NCI-H1092 (cell line): ENCODE measurements at places on chromosomes 2 and 18.

DNA sequence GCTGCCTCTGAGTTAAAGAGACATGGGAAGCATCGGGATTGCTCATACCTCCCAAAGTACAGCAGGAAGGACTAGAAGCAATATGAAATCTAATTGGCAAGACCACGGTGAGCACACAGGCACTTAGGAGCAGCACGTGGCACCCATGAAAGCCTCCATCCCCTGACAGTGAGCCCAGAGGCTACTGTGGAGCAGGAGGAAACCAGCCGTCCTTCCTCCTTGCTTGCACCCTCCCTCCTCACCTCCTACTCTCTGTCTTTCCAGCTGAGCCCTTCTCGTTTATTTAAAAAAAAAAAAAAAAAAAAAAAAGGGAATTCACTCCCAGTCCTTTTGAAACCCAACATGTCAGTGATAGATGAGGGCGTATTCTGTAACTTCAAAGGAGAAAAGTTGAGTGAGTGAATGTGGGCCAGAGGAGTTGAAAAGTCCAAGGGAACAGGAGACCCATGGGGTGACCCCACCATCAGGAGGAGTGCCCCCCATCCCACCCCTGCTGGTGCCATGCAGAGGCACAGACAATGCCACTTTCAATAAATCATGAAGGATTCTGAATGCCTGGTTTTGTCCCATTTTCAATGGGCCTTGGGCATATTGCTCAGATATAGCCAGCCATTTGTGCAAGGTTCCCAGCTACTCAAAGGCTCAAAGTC lies 96.6 kb upstream of the ALPP start:
- no peak for DNase-seq

DNA sequence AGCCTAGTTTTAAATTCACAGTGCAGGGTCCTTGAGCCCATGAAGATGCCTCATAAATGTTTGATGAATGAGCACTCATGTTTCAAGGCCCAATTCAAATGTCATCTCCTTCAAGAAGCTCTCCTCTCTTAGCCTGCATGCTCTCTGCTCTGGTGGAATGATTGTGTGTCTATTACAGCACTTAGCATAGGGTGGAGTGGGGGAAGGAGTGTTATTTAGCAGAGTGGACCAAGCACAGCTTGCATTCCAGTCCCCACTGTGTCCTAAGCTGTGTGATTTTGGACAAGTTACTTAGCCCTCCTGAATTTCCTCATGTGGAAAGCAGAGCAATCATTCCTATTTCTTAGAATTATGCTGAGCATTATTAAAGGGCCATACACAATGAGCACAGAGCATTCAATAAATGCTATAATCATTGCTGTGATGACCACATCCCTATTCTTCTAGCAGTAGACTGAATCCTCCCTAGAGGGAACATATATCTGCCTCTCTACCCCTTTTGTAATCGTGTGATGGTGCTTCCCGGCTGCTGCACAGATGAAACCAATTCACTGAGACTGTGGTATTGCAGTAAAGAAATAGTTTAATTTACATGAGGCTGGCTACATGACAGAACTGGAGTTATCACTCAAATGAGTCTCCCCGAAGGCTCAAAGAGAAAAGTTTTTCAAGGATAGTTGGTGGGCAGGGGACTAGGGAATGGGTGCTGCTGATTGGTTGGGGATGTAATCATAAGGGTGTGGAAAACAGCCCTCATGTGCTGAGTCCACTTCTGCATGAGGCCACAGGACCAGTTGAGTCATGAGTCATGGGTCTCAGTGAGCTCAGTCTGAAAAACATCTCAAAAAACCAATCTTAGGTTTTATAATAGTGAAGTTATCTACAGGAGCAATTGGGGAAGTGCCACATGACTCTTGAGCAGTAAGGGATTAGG lies 173.4 kb upstream of the NDUFV2 start:
- no peak for DNase-seq

DNA sequence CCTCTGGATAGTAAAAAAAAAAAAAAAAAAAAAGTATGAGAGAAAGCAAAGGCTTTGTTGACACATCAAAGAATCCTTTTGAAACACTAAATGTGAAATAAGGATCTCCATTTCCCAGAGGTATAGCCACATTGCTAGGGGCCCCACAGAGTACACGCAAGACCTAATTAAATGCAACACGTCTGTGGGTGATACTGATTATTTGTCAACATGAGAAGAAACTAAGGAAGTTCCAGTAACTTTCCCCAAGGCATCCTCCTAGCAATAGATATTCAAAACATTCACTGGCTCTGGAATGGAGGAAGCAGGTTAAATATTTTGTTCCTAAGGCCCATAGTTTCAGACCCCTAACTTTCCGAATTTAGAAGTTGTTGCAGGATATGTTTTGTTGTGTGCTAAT lies 24.6 kb upstream of the EPB41L3 start:
- no peak for DNase-seq

GRCh38 chr2:33812707-33813106 lies 213.6 kb upstream of the FAM98A start:
- no peak for DNase-seq

DNA sequence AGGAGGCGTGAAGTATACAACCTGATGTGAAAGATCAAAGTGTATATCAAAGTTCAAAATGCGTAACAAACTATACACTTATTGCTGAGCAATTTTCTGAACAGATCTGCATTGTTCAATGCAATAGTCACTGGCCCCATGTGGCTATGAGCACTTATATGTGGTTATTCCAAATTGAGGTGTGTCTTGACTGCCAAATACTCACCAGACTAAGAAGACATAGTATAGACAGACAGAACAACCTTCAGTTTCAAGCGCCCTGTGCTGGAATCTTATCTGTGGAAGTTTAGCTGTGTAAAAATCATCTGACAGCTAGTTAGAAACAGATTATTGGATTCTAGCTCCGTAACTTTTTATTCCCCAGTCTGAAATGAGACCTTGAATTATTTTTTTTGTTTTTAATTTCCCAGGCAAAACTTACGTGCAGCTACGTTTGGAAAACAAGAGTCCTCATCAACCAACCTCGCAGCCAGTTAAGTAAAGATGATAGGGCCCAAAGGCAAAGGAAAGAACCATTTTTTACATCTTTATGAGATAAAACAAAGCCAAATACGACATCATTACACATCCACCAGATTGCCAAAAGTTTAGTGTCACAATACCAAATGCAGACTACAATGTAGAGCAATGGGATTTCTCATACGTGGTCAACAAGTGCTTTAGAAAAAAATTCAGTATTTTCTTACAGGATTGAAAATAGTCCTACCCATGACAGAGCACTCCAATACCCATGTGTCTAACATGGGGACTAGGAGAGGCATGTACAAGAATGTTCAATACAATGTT lies 37.2 kb downstream of the MBOAT2 start:
- no peak for DNase-seq

DNA sequence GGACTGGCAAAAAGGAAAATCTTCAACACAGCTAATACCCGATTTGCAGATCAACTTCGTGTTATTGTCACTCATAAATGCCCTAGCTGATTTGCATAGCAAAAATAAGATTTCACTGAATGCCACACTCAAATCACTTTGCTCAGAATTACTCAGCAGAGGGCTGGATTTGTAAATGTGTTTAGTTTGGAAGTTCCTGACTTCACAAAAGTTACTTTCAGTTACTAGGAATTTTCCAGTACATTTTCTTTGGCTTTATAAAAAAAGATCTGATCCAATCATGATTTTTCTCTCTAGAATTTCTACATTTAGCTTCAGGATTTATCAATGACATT lies 433.3 kb upstream of the ID2 start:
- no peak for DNase-seq

DNA sequence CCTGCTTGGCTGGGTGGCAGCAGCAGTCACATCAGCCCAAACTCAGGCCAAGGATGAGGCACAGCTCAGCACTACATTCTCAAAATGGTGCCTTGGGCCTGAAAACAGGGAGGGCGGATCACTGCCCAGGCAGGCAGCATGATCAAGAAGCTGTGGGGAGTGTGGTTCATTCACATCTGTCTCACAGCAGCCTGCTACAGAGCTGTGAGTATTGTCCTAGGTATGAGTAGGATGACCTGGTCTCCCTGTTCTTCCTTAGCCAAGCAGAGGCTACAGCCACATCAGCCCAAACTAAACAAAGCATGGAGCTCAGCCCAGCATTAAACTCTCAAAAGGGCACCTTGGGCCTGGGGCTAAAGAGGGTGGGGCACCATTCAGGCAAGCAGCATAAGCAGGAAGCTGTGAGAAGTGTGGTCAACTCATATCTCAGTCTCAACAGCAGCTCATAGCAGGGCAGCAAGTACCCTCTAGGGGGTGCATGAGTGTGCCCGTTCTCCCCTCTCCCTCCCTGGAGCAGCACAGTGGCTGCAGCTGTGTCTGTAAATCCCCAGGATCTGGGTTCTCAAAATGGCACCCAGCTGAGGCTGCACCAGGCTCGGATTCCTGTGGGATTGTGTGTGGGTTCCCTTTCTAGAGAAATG lies 139.6 kb downstream of the TRABD2A start:
- no peak for DNase-seq

GRCh38 chr2:196887431-196887830 lies 39.1 kb downstream of the PGAP1 start:
- no peak for DNase-seq

DNA sequence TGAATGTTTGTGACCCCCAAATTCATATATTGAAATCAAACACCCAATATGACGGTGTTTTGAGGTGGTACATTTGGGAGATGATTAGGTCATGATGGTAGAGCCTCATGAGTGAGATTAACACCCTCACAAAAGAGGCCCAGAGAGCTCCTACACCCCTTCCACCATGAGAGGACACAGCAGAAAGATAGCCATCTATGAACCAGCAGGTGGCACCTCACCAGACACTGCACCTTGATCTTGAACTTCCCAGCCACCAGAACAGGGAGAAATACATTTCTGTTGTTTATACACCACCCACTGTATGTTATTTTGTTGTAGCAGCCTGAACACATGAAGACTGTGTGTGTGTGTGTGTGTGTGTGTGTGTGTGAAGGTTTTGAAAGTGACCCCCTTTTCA lies 58.1 kb downstream of the ST3GAL5 start:
- no peak for DNase-seq

GRCh38 chr2:21228041-21228895 lies 104.5 kb downstream of the TDRD15 start:
- no peak for DNase-seq

DNA sequence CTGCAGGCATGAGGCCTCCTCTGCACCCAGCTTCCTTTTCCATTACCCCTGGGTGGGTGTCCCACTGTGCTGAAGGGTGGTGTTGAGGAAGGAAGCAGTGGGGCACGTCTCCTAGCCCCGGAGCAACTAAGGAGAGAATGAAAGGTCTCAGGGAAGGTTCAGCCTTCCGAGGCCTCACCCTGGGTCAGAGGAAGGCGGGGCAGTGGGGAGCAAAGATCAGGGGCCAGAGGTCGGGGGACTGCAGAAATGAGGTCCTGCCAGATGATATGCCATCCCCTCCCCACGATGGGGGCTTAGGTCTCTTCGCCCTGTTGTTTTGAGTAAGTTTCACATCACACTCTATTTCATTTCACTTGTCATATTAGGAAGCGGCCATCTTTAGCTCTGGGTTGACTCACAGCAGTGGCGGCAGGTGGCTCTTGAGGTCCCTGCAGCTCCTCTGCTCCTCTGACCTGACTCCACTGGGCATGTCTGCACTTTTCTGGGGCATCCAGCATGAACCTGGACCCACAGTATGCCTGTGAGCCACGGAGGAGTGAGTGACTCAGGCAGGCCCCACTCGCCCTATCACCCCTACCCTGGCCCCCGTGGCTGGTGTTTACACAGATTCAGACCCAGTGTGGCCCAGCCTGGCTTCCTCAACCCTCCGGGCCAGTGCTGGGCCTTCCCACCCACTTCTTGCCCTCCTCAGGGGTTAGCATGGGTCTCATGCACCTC lies 153.7 kb upstream of the SMAD2 start:
- no peak for DNase-seq

DNA sequence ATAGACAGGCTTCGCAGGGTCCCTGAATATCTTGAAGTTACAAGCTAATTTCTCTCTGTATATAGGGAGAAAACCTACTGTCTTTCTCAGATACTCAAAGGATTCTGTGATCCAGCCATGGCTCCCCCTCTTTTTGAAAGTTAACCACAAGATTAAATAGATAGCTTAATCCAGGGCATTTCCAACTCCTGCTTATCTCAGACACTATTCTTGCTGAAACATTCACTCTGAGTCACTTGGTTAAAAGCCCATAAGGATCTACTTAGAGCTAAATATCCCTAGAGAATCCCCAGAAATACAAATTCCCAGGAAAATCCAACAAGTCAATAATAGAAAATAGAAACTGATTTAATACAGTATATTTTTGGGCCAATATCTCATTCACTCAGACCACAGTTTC lies 179.1 kb upstream of the LYPD1 start:
- no peak for DNase-seq

DNA sequence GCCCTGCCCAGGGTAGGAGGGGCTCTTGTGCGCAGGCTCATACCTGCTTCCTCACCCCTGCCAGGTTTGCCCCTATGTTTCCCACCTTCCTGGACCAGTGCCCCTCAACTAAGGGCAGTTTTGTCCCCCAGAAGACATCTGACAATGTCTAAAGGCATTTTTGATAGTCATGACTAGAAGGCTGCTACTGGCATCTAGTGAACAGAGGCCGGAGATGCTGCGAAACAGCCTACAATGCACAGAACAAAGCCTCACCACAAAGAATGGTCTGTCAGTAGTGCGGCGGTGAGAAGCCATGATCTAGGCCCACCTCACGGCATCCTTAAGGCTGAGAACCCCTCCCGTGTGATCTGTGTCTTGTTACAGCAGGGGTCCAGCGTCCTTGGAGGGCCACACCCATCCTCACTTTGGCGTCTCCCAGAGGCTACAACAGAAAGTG lies 96.0 kb downstream of the TMEM17 start:
- DNase-seq: peak; percentile 8

- DNase-seq: no peak
Observed at GRCh38 chr18:59466980-59467379, 107.9 kb upstream of the LMAN1 start.

- DNase-seq: no peak
Observed at GRCh38 chr2:11658208-11659114, 11.5 kb downstream of the NTSR2 start.

DNA sequence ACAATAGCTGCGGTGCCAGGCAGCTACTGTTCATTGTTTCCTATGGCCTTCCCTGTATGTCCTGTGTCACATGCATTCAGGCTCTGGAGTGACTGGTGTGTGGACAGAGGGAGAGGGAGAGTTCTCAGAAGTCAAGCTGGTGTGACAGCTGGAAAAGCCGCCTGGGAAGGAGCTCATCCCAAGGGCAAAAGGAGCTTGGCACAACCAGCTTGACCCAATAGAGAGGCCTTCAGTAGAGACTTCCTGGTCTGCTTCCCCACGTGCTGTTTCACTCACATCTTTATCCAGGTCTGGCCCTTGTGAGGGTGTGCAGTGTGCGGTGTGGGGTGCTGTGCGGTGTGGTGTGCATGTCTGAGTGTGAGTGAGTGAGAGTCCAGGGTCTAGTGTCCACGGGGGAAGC lies 11.1 kb upstream of the NT5DC4 start:
- DNase-seq: no peak

- DNase-seq: no peak
Observed at GRCh38 chr2:86300496-86300895, 36.9 kb downstream of the REEP1 start.

GRCh38 chr18:51083398-51083797 lies 53.4 kb downstream of the SMAD4 start:
- no peak for DNase-seq
